ENCODE measurements at places on chromosomes 1 and 21.

DNA sequence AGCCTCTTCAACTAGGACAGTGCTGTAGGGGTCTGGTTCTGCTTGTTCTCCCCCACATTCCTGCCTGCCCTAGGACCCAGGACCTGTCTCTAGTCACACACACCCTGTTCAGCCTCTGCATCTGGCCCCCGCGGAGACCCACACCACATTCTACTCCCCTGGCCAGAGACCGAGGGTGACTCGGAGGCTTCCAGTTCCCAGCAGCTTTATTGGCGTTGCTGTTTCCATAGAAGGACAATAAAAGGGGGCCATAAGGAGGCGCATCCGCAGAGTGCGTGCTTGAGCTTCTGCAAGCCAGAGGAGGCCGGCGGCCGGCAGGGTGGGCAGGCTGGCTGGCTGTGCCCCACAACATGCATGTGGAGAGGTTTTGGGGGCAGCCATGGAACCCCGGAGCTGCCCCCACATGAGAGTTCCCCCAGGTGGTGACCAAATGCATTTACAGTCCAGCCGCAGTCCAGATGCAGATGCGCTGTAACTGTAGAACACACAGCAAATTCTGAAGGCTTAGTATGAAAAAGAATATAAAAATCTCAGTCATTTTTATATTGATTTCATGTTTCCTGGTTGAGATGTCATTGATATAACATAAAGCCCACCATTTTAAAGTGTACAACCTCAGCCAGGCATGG lies 52.4 kb downstream of the PDE9A start:
- DNase-seq: no peak

DNA sequence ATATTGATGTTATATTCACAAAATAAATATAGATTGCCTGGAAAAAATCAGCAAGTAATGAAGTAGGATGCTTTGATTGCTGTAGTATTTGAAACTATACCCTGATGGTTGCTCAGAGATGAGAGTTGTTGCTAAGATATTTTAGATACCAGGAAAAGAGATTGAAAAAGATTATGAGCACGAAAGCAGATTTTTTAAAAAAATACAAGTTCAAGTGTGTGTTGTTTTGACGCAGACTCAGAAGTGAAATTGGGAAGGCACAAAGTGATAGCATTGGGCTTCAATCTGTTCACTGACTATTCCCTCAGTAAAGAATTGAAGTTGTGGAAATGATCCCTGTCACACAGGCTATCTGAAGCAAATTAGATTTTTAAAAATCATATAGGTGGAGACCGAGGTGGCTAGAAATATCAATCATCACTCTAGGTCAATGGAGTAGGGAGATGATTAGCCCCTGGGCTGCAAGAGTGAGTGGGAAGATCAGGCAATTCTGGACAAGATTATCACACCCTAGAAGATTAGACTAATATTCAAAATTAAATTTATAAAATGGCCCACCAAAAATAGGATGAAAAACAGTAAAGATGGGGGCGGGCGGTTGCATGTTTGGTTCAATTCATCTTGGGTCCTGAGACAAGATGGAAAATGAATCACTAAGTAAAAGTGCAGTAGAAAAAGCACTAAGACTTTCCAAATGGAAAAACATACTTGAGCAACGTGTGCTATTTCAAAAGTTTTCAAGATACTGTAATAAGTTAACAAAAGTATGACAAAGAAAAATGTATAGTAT lies 41.5 kb upstream of the LRRC8D start:
- DNase-seq: no peak

DNA sequence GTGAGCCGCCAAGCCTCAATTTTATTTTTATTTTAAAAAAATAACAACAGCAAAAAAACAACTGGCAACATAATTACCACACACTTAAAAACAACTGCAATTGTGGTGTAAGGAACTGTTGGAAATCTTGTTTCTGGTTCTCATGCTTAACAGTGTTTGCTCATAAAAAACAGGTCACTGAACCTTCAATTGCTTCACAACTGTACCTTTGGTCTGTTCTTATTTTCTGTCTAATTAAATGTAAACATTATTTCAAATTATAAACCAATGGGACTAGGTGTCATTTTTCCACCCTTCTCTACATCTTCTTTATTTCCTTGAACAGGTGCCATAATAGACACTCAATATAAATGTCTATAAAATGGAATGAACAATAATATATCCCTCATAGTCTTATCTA lies 68.4 kb upstream of the CHRM3 start:
- no peak for DNase-seq

GRCh38 chr21:16563116-16563515 lies 833.3 kb downstream of the USP25 start:
- DNase-seq: no peak

DNA sequence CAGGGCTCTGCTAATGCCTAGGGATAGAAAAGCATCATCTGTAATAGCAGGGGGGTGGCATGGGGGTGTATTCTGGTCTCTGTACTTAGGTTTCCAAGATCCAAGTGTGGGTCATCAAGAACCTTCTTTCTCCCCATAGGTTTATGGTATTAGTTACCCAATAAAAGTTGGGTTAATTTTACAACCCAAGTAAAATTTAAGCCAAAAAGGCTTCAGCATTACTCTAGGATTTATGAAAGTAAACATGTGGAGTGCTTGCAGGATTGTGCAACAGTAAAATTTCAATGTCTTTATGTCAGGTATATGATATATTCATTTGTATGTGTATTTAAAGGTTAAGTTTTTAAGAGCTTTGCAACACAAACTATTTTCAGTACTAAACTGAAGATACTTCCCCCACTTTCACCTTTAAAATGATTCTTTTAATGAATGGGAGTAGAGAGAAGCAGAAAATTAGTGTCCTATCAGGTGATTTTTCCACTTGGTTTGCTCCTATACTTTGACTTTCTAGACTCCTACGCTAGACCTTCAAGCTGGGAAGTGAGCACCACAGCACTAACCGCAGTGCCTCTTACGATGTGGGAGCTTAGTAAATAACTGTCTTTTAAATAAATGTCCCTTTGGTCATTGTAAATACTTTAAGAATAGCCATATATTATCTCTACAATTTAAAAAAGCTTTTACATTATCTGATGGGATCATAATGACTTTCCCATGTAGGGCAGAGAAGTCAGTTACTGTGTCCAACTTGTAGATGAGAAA lies 67.8 kb upstream of the UBE2U start:
- DNase-seq: no peak

- no peak for DNase-seq
These were observed 13.7 kb downstream of the PODN start for GRCh38 chr1:53075761-53076163.

DNA sequence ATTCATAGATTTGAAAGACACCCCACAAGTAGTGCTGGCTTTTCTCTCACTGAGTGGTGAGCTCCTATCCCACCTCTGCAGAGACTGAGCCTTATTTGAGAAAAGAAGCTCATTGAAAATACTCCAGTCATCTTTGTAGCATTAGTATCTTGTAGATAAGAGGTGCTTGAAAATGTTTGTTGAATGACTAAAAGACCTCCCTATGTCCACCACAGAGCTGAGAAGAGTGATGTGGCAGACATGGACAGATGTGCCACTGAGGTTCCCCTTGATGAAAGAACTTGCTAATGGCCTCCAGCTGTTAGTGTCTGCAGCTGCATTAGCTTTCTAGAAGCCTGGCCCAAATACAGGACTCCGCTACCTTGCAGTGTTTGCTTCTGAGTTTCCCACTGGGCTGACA lies 29.3 kb upstream of the ZBTB8A start:
- DNase-seq: no peak

All from stimulated activated CD4-positive, alpha-beta T cell treated with anti-CD3 and anti-CD28 coated beads, Interleukin-15, amount 100 ng/mL, for 1 hour (primary cell).